ENCODE measurements at places on chromosomes 4 and X.

- DNase-seq = no peak
These were observed 129.1 kb downstream of the HMX1 start for GRCh38 chr4:8742546-8742945.

GRCh38 chrX:66751136-66751782, 112.4 kb upstream of the EDA2R start:
- no peak for DNase-seq

GRCh38 chrX:66008328-66008970, 31.4 kb downstream of the VSIG4 start:
- no peak for DNase-seq

DNA sequence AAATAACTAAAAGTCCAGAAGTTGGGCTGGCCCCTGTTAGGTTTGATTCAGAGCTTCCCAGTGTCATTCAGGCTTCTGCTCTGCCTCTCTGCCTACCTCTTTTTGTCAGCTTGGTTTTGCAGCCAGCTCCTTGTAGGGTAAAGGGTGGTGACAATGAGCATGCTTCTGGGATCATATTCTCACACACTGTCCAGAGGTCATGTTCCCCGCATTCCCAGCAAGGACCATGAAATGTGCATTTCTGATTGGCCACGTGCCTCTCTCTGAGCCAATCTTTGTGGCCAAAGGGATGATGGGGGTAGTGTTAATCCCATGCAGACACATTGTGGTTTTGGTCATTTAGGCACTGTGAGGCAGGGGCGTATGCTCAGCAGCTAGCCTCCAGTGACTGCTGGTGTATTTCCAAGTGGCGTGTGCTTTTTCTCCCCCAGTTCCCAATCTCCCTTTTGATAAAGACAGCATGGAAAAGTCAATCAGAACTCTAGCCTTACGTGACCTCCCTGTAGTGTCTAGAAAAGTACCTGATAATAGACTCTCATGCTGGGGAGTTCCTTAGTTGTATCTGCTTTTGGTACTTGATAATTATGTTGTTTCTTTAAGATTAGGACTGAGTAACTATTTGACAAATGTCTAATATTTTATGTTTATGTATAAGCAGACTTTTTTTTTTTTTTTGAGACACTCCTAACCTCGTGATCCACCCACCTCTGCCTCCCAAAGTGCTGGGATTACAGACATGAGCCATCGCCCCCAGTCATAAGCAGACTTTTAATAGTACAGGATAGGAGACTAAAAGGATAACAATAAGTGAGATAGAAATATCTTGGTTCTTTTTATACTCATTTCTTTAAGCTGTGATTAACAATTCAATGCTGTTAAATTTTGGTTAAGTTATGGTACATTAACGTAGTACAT, 57.8 kb downstream of the KIAA0232 start:
- no peak for DNase-seq

DNA sequence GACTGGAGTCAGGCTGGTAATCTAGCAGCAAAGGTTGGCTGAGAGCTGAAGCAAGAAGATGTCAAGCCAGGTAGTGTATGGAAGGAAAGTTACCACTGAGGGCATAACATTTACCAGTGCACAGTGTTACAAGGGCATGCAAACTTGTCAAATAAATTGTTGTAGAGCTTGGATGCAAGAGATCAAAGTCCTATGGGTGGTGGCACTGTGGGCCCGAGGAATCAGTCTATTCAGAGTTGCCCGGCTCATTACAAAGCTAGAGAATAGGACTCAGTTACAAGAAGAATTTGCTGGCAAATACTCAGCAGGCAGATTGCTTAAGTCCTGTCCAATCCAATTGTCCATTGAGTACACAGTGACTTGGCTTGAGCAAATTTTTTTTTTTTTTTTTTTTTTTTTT, 2043.8 kb downstream of the ARAP2 start:
- DNase-seq = no peak

- no peak for DNase-seq
These were observed 125.7 kb downstream of the CAMK2D start for GRCh38 chr4:113635739-113636437.

- no peak for DNase-seq
These were observed 12.1 kb upstream of the MANBA start for GRCh38 chr4:102772738-102773340.

DNA sequence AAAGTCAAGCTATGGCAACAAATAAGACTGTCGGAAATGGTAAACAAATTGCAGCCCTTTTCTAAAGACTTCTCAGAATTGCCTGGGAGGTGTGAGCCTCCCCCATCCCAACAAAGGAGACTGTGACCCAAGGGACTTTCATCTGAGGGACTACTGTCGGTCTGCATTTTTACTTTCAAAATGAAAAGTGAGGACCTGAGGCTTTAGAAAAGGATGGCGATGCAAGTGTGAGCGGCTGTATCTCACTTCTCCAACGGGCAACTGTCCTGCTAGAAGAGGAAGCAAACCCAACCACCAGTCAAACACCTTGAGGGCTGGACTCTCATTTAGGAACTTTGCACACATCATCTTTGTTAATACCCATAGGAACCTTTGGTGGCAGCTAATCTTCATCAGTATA, 62.6 kb upstream of the CLNK start:
- DNase-seq = no peak

- DNase-seq = no peak
These were observed 13.7 kb upstream of the CLTRN start for GRCh38 chrX:15678339-15678738.

- no peak for DNase-seq
These were observed 508.0 kb upstream of the CXorf51A start for GRCh38 chrX:147322496-147322895.

DNA sequence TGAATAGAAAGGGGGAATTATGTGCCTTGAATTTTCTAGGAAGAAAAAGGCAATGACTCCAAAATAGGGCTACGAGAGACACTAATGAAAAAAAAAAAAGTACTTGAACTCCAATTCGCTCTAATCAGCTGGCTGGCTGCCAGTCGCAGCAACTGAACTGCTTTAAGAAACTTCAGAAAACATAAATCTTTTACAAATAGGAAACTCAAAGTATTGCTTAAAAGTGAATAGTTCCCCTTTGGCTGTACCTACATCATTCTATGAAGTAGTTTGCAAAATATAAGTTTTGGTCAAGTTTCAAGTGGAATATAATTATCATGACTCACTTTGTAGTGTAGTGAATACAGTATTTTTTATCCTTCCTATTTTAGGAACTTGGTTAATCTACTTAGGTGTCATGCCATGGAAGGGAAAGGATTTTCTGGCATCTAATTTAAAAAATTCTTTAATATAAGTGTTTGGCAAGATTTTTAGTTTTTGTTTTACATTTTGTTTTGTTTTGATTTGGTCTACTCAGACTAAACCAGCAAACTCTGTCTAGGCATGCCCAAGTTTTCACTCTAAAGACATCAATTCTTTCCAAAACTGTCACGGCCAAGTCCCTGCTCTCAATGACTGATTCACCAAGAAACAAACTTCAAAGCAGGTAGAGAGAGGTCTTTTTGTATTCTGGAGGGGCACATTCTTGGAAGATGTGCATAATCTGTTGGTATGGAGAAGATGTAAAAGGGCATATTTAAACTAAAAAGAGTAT, 382.4 kb upstream of the GALNT7 start:
- DNase-seq = no peak

- DNase-seq = no peak
These were observed 248.5 kb downstream of the TENM3 start for GRCh38 chr4:182491719-182492118.

- DNase-seq = no peak
These were observed 67.2 kb downstream of the SMARCAD1 start for GRCh38 chr4:94274912-94275311.

GRCh38 chr4:86595426-86595805, 1.3 kb downstream of the PTPN13 start:
- no peak for DNase-seq

All from NCI-H1048 (cell line).